ENCODE measurements at places on chromosomes 12 and 14.

- DNase-seq: no peak
Observed at GRCh38 chr12:76074701-76075336, 9.7 kb downstream of the NAP1L1 start.

DNA sequence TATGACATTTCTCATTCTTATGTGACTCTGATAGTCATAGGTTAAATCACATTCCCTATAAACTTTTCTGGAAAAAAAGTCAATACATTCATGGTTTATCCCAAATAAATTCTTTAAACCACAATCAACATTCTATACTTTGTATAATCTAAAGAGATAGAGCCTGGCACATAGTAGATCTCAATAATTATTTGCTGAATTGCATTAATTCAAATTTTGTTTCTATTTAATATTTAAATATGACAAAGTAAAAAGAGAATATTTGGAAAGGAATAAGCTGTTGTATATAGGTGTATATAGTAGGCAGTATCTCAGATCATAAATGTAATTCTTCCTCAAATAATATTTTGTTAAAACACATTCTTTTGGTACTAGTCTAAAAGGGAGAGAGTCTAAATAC, 102.2 kb upstream of the USP15 start:
- no peak for DNase-seq

GRCh38 chr14:54662491-54663133, 95.7 kb downstream of the SAMD4A start:
- DNase-seq: no peak

DNA sequence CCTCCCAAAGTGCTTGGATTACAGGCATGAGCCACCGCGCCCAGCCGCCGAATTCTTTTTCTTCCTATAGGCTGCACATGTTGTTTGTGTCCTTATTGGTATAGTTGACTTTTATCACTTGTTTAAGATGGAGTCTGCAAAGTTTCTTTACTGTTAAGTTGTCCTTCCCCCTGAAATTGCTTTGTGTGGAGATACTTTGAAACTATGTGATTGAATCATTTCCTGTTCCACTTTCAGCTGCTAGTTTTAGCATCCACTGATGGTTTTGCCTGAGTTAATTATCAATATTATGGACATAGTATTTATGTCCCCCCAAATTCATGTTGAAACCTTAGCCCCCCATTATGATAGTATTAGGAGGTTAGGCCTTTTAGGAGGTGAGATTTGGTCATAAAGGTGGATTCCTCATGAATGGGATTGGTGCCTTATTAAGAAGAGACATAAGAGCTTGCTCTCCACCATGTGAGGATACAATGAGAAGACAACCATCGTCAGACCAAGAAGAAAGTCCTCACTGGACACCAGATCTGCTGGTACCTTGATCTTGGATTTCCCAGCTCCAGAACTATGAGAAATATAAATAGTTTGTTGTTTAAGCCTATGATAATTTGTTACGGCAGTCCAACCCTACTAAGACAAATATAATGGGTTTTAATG, 34.9 kb downstream of the PPHLN1 start:
- DNase-seq: no peak

GRCh38 chr12:124363353-124363965, 68.6 kb downstream of the RFLNA start:
- no peak for DNase-seq

DNA sequence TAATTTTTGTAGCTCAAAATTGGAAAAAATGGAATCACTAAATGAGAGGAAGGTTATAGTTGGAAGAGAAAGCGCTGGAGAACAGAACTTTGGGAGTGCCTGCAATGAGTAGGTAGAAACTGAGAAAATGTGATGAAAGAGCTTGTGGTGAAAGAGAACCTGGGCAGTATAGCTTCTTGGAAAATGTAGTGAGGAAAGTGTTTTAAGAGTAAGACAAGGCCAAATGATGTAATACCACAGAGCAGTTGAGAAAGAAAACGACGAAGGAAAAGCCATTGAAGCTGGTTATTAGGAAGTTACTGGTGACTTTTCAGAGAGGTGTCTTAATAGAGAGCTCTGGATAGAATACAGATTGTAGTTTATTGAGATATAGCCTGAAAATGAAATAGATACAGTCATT, 255.3 kb downstream of the AEBP2 start:
- DNase-seq: no peak

- DNase-seq: no peak
Observed at GRCh38 chr14:30990770-30991169, 34.7 kb upstream of the AP4S1 start.

DNA sequence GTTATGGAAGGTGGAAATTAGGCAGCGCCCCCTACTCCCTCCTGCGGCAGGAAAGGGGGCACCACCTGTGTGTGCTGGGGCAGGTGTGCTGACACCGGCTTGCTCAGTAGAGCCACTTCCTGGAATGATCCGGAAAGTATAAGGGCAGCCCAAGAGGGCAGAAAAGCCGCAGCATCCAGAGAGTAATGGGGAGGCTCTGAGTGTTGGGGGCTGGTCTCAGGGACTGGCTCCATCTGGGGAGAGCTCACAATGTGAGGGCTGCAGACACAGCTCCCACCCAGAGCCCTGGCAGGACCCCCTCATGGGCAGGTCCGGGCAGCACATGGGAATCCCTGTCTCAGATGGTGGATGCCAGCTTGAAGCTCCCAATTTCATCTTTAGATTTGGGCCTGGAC, 187.6 kb upstream of the C14orf180 start:
- no peak for DNase-seq

DNA sequence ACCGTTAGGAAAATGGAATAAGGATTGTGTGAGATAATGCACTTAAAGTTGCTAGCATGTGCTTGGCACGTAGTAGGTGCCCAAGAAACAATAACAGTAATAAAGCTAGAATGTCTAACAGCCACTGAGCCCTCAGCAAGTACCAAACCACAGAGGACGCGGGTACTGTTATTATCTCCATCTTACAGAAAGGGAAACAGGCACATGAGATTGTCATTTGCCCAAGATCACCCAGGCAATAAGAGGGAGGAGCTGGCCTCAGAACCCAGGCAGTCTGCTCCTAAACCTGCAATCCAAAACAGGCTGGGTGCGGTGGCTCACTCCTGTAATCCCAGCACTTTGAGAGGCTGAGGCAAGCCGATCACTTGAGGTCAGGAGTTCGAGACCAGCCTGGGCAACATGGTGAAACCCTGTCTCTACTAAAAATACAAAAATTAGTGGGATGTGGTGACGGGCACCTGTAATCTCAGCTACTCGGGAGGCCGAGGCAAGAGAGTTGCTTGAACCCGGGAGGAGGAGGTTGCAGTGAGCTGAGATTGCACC, 5.1 kb upstream of the SDS start:
- DNase-seq: no peak

DNA sequence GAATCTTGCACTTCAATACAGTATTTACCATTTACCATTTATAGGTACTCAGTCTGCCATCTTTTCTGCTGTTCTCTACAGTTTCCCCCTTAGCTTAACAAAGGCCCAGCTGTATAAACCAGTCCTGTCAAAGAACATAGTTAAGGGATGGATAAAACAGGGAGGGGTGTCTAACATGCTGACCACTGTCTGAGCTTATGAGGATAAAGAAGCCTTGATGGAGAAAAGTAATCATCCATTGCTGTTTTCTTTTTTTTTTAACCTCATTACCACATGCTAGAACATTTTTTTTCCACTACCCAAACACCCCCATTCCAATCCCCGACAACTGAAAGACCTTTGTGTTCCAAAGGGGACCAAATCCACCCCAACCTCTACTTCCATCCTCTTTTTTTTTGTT, 39.9 kb downstream of the SOX5 start:
- no peak for DNase-seq

GRCh38 chr12:102528111-102528510, 47.7 kb upstream of the IGF1 start:
- DNase-seq: peak; percentile 38

GRCh38 chr12:109467978-109468676, 9.0 kb downstream of the KCTD10 start:
- DNase-seq: no peak

DNA sequence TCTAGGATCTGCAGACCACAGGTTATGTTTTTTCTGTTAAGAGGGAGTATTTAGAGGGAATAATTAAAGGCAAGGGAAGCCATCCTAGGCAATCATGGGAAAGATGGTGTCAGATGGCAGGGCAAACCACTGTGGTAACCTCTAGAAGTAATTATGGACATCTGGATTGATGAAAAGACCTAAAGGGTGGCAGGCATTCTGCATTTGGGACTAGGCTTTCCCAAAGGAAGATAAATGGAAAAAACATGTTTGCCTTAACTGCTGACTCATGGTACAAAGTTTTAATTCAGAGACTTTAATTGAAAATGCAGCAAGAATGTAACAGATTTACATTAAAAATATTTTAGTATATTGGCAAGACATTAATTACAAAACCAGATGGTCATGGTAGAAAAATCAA, 88.1 kb downstream of the TMEM30B start:
- no peak for DNase-seq

DNA sequence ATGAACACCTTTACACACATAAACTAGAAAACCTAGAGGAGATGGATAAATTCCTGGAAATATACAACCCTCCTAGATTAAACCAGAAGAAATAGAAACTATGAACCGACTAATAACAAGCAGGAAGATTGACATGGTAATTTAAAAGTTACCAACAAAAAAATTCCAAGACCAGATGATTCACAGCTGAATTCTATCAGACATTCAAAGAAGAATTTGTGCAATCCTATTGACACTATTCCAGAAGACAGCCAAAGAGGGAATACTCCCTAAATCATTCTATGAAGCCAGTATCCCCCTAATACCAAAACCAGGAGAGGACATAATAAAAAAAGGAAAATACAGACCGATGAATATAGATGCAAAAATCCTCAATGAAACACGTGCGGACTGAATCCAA, 102.6 kb upstream of the KRR1 start:
- no peak for DNase-seq

- DNase-seq: no peak
Observed at GRCh38 chr14:63342371-63342770, 23.6 kb upstream of the GPHB5 start.

DNA sequence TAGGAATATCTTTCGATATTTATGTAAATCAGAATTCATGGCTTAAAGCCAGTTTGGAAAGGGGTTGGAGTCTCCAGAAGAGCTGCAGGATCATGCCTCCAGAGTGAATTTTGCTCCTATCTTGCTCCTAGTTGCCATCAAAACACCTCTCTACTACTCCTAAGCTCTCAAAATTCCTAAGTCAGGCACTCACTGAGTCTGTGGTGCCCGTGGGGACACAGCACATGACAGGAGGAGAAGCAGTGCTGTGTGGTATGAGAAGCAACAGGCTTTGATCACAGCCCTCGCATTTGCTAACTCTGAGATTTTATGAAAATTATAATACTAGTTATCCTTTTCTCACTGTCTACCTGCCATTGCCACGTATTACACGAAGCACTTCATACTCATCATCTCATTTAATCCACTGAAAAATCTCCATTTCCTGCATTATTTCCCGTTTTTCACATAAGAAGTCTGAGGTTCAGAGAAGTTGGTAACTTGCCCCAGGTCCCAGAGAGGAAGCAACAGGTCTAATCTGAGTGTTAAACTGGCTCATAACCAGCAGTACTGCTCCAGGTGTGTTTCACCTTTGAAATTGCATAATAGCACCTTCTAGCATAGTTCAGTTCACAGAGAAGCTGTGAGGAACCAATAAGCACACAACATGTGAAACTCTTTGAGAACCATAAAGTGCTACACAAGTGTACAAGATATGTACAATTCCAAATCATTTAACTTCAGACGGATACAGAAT, 33.1 kb upstream of the SLC35F4 start:
- DNase-seq: no peak

GRCh38 chr12:40168868-40169267, 55.9 kb upstream of the LRRK2 start:
- DNase-seq: no peak

GRCh38 chr14:71734076-71734475, 198.2 kb upstream of the RGS6 start:
- no peak for DNase-seq

DNA sequence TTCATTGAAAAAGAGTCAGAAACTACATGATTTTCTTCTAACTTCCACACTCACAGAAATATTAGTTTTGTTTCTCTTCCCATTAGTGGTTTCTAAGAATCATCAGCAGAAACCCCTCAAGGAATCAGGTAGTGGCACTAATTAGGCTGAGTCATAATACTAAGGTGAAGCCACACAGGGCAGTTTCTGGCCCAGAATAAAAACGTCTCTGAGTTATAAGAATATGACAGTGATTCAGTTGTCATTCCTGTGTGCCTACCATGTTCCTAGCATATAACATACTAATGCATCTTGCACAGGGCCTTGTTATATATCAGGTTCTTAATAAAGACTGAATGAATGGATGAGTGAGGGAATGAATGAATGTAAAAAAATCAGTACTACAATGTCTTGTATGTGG, 206.0 kb upstream of the PLEKHG7 start:
- no peak for DNase-seq

GRCh38 chr14:53034036-53034435, 83.2 kb upstream of the FERMT2 start:
- no peak for DNase-seq

DNA sequence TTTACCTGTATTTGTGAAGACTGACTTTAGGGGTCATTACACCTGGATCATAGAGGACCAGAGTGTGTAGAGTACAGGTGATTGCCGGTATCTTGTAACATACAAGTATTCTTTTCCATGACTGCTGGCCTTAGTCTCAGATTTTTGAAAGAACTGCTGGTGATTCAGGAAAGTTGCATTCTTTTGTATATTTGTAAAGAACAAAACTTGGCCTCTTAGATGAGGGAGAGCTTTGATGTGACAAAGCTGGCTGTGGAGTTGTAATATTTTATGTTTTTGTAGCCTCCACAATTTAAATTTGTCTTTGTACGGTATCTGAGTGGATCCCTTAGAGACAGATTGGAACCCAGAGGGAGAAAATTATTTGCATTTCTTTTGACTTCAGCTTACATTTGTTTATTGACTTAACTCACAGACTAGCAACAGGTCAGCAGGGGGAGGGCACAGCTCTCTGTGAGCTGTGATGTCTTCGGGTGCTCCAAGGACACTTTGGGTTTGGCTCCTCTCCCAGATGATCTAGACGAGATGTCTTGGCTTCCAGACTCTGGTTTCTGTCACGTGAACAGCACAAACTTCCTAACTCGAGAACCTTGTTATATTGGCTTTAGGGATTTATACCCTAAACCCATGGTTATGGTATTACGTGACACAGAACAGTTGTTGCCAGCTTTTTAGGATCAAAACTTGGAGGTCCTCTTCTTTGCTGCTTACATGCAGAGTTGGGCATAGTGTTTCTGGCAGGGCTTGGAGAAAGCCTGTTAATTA, 65.9 kb downstream of the DAAM1 start:
- peak; percentile 89 for DNase-seq

- peak; percentile 55 for DNase-seq
Observed at GRCh38 chr14:61438860-61439765, 117.7 kb downstream of the PRKCH start.

DNA sequence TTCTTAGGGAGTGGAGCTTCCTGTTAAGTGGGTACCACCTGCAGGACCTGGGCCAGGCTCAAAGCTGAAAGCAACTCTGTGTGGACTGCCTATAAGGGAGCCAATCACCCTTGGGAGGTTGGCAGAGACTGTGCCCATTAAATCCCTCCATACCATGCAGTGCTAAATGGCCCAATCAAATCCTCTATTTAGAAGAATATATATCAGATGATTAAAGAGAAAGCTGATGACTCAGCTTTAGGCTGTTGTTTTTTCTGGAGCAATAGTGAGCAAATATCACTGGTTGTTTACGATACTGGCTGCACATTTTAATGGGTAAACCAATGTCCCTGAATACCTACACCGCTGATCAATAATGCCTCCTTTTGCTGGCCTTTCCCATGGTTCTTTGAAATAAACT, 101.3 kb downstream of the TMX1 start:
- no peak for DNase-seq

- DNase-seq: no peak
Observed at GRCh38 chr14:34161351-34162082, 210.6 kb upstream of the EGLN3 start.
